Lower lobe of right lung (tissue), 2 donors: ENCODE measurements at places on chromosomes 6 and 20. TPM values are rescaled to one million over a fixed set of nuclear protein-coding genes. Genes with fewer than 3 reads are reported as not detected.

DAAM2 gene
- total RNA-seq, result 29.0 TPM

THBS2 gene
- total RNA-seq, result 8.8 TPM

PPP1R3G gene
- total RNA-seq, result 0.41 TPM

MLIP gene
- not detected for total RNA-seq

ZNF311 gene
- 1.6 TPM for total RNA-seq

FOXP4 gene
- 30.0 TPM for total RNA-seq

KCTD20 gene
- 37.2 TPM for total RNA-seq

SIM1 gene
- not detected for total RNA-seq

PLAGL2 gene
- 17.6 TPM for total RNA-seq

LHFPL5 gene
- total RNA-seq, result not detected

ANKRD66 gene
- total RNA-seq, result 4.0 TPM

GRCh38 chr6:89777455-89777854 is 42.1 kb downstream of the MDN1 start:
- no peaks in the 10 kb centered on the region for H3K27me3 ChIP-seq
- no peak for DNase-seq

DNA sequence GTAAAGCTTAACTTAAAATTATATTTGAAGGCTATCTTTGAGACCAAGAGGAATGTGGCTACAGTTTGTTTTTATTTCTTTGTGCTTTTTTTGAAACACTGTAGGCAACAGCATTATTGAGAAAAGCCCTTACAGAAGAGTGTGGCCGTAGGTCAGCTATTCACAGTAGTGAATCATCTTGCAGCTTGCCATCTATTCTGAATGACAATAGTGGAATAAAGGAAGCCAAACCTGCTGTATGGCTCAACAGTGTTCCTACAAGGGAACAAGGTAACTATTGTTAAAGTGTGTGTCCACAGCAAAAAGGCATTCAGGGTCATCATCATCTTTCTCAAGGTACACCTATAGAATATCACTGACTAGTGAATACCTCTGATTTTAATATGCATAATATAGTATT is 88.5 kb downstream of the KIZ start:
- no peak overlapping the region for H3K4me3 ChIP-seq
- DNase-seq, result no peak
- no peaks in the 10 kb centered on the region for H3K27me3 ChIP-seq

GRCh38 chr6:168929871-168930450 is 323.7 kb downstream of the THBS2 start:
- H3K4me1 ChIP-seq, result no peaks in the 10 kb centered on the region
- no peak for DNase-seq
- no peaks in the 10 kb centered on the region for H3K27me3 ChIP-seq
- no peak overlapping the region for H3K27ac ChIP-seq
- H3K36me3 ChIP-seq, result no peaks in the 10 kb centered on the region
- H3K4me3 ChIP-seq, result no peak overlapping the region

DNA sequence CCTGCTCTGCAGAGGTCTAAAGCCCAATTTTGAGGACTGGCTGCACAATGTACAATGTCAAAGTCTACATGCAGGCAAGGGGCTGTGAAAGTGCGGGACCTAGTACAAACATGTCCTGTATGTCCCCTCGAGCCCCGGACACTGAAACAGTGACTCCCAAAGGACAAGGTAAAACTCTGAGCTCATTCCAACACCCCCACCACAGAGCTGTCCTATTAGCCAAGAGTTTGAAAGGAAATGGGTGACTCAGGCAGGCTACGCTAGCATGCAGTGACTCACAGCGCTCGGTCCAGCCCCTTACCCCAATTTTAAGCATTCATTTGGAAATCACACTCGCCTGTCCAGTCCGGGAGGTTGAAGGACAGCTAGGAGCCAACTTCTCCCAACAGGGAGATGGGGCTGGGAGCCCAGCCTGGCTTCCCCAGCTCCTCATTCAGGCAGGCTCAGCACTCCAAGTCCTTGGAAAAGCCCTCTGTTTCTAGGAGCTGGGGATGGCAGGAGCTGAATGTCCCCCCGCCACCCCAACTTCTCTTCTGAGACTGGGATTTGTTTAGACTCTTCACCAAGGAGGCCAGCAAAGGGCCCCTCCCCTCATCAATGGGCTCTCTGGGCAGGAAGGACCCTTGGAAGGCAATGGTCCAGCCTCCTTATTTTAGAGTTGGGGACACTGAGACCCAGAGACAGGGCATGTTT is 3.9 kb downstream of the SDC4 start:
- no peak for DNase-seq
- H3K4me1 ChIP-seq, result peaks cover 90% of the 10 kb centered on the region
- H3K27ac ChIP-seq, result peak overlapping the region; percentile 93
- peaks cover 24% of the 10 kb centered on the region for H3K36me3 ChIP-seq

DNA sequence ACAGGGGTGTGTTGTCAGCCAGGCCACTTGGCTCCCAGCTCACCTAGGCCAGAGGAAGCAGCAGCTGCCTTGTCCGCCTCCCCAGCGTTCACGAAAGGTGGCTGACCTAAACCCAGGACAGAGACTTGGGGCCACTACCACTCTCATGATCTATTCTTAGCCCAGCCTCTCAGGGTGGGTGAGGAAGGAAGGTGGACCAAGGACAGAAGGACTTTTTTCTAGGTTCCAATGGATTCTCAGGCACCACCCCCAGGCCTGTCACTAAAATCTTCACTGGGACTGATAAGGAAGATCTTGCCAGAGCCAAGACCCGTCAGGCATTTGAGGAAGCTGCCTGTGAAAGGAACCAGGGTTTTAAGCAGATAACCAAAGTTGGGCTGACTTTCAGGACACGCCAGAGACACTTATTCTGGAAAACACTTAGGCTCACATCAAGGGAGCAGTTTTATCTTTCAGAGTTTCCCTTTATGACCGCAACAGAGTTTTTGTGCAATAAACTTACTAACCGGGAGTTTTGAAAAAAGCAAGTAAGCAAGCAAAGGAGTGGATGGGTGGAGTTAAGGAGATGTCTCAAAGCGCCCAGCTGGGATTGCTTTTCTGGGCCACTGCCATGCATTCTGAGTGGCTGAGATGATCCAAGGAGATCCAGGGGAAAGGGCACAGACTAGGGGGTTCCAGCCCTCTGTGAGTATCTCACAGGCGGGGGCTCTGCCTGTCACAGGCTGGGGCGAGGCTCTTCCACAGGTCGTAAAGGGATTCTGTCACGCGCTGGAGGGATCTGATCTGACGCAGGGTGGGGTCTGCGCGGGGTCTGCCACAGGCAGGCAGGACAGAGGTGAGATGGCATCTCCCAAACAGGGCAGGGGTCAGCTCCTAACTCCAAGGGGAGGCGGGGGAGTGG is 989 bp downstream of the FITM2 start:
- peaks cover 12% of the 10 kb centered on the region for H3K36me3 ChIP-seq
- peak overlapping the region; percentile 80 for H3K27ac ChIP-seq
- DNase-seq, result no peak
- peaks cover under 1% of the 10 kb centered on the region for H3K27me3 ChIP-seq
- H3K4me3 ChIP-seq, result peak overlapping the region; percentile 99

DNA sequence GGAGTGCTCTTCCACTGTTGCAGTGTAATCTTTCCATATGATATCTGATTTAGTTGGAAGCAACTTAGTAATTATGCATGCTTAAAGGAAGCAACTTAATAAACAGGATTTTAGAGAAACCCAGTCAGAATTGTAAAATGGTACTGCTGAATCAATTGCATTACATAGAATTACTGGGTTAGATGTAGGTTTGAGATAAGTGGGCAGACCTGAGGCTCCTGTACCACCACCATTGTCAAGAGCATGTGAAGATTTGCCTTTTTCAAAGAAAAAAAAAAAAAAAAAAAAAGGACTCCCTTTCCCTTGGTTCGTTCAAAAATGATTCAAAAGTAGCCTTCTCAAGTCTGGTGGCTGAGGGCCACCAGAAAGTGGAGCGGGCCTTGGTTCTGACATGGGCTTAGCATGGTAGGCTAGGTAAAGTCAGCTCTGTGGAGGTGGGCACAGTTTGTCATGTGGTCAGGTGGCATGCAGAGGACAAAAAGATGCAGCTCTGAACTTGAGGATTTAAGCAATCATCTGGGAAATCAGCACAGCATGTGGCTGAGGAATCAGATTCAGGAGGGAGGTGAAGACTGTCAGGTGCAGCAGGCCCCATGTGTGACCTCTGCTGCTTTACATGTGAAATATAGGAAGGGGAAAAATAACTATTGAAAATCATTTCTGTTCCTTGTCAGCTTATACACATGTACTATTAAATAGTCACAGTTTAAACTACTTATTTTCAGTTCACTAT is 32.4 kb downstream of the ARID1B start:
- H3K27ac ChIP-seq, result no peak overlapping the region
- no peak overlapping the region for H3K4me3 ChIP-seq
- H3K36me3 ChIP-seq, result no peaks in the 10 kb centered on the region
- H3K27me3 ChIP-seq, result no peaks in the 10 kb centered on the region
- H3K4me1 ChIP-seq, result peaks cover 56% of the 10 kb centered on the region
- DNase-seq, result no peak

DNA sequence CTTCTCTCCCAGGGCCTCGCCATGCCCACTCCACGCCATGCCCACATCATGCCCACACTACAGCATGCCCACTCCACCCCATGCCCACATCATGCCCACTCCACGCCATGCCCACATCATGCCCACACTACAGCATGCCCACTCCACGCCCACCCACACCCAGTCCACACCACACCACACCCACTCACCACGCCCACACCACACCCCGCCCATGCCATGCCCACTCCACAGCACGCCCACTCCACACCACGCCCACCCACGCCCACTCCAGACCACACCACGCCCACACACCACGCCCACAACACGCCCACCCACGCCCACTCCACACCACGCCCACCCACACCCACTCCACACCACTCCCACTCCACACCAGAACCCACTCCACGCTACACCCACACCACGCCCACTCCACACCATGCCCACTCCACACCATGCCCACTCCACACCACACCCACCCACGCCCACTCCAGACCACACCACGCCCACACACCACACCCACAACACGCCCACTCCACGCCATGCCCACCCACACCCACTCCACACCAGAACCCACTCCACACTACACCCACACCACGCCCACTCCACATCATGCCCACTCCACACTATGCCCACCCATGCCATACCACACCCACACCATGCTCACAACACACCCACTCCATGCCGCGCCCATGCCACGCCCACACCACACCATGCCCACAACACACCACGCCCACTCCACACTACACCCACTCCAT is 88.6 kb downstream of the ERMARD start:
- no peak overlapping the region for H3K27ac ChIP-seq
- H3K36me3 ChIP-seq, result no peaks in the 10 kb centered on the region
- no peaks in the 10 kb centered on the region for H3K4me1 ChIP-seq
- no peak for DNase-seq
- H3K27me3 ChIP-seq, result no peaks in the 10 kb centered on the region

DNA sequence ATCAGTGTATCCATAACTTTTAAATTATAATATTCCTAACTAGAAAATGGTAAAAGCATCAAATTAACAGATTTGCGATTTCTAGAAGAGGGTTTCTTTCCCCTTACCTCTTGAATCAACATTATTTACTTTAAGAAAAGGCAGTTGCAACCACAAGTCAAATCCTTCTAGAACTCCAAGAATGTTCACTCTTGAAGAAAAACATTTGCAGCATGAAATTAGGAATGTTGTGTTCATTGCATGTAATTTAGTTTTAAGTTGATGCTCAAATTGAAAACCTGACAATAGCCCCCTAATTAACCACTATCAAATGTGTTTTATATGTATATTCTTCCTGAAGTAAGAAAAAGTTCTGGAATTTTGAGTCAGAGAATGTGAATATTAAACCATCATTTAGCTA is 2.3 kb upstream of the REV3L start:
- H3K27me3 ChIP-seq, result no peaks in the 10 kb centered on the region
- H3K4me1 ChIP-seq, result peaks cover 28% of the 10 kb centered on the region
- peak overlapping the region; percentile 98 for H3K27ac ChIP-seq
- H3K36me3 ChIP-seq, result no peaks in the 10 kb centered on the region

- DNase-seq, result no peak
- H3K36me3 ChIP-seq, result no peaks in the 10 kb centered on the region
- H3K27ac ChIP-seq, result no peak overlapping the region
- no peaks in the 10 kb centered on the region for H3K27me3 ChIP-seq
Observed at GRCh38 chr6:131182991-131183425, 47.7 kb downstream of the AKAP7 start.

DNA sequence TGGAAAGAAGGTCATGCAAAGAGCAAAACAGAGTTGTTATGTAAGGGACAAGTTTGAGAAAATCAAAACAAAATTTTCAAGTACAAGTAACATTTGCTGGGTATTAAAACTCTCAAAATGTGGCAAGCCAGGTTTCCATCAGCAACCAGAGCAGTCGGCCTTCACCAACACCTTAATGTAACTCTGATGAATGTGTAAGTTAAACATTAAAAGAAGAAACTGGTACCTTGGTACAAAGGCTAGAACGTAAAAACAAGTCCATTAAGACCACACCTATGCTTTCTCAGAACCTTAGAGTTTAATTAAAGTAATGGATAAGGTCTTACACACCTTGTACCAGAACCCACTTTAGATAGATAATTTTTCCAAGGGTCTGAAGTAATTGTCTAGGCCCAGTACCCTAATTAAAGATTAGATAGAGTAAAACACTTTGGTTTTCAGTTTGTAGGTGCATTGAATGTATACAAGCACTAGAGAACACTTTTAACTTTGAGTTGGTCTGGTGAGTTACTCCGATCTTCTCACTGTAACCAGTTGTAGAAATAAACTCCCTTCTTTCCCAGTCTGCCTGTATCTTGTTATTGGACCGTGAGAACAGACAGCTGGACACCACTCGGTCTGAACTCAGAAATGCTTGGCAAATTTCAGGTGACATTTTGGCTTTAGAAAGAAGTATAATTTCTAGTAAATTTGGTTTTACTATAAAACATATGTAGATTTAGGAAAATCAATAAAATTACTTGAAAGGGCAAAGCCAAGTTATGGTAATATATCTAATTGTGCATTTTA is 319.4 kb downstream of the HTR1B start:
- no peaks in the 10 kb centered on the region for H3K36me3 ChIP-seq
- no peak for DNase-seq
- H3K27ac ChIP-seq, result no peak overlapping the region
- no peaks in the 10 kb centered on the region for H3K4me1 ChIP-seq
- no peak overlapping the region for H3K4me3 ChIP-seq

GRCh38 chr6:107621229-107621937 is 131.5 kb downstream of the SOBP start:
- peaks cover 9% of the 10 kb centered on the region for H3K4me1 ChIP-seq
- H3K36me3 ChIP-seq, result no peaks in the 10 kb centered on the region
- H3K27ac ChIP-seq, result no peak overlapping the region
- no peak overlapping the region for H3K4me3 ChIP-seq
- no peaks in the 10 kb centered on the region for H3K27me3 ChIP-seq
- DNase-seq, result no peak

DNA sequence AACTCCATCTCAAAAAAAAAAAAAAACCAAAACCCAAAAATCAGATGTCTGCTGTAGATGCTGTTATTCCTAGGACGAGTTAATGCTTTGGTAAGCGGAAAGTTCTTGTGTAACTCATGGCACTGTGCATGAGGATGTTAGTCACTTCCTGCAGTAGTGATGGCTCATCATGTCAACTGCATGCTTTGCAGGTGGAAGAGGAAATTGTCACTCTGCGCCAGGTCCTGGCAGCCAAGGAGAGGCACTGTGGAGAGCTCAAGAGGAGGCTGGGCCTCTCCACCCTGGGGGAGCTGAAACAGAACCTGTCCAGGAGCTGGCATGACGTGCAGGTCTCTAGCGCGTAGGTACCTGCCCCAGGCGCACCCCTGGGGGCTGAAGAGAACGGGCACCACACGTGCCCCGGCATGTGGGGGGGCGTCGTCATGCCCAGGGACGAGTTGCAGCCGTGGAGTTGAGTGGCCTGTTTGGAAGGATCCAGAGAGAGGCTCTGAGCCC is 8.5 kb downstream of the TPD52L2 start:
- no peaks in the 10 kb centered on the region for H3K27me3 ChIP-seq
- no peak overlapping the region for H3K4me3 ChIP-seq
- DNase-seq, result peak; percentile 69
- peak overlapping the region; percentile 68 for H3K27ac ChIP-seq

GRCh38 chr20:23533161-23533560 is 35.1 kb downstream of the CST9L start:
- no peaks in the 10 kb centered on the region for H3K27me3 ChIP-seq
- H3K4me1 ChIP-seq, result no peaks in the 10 kb centered on the region
- H3K36me3 ChIP-seq, result no peaks in the 10 kb centered on the region
- no peak overlapping the region for H3K4me3 ChIP-seq
